ENCODE measurements at places on chromosomes 3 and 15.

DNA sequence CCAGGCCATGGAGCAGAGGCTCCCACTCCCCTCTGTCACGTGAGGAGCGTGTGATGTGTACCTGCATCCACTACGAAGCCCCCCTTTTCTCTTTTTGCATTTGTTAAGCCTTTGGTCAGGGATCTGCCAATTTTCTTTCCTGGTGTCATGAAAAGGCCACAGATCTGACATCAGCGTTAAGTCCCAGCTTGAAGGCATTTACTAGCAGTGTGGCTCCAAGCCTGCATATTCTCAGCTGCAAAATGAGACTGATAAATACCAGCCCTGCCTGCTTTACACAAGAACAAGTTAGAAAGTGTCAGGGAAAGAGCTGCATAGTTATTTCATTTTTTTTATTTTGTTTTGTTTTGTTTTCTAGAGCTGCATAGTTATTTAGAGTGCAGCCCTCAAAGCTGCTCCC, 2.3 kb upstream of the ANKRD63 start:
- DNase-seq: no peak

GRCh38 chr3:32873531-32874130, 55.8 kb downstream of the TRIM71 start:
- no peak for DNase-seq

DNA sequence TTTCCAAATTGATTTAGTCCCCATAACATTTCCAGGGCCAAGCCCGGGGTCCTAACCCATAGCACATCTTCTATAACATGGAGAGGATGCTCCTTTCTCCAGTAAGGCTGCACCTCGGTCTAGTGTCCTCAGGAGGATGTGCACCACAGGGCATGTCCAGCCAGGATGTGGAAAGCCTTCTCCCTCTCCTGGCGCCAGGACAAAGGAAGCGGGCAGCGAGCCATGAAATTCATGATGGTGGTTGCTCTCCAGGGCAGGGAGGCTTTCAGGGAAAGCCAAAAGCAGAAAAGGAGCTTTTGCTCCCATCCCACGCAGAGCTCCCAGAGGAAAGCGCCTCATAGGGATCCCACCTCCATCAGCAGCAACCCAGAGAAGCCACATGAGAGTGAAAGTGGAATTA, 220.0 kb downstream of the ADAMTSL3 start:
- no peak for DNase-seq

DNA sequence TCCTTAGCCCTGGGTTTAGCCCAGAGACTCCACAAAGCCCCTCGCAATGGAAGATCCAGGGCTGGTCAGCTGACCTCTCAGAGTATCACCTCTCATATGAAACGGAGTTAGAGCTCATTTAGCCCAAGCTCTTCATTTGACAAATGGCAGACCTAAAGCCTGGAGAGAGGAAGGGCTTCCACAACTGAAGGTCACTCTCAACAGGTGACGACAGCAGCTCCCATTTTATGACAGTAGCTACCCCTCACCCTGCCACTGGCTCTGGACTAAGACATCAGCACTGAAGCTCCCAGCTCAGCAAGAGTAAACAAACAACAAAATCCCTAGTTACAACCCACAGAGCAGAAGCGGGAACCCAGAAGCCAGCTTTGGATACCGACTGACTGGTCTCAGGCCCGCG, 33.7 kb downstream of the TLE3 start:
- DNase-seq: no peak

- no peak for DNase-seq
These were observed 770.7 kb upstream of the ALCAM start for GRCh38 chr3:104596054-104596453.

DNA sequence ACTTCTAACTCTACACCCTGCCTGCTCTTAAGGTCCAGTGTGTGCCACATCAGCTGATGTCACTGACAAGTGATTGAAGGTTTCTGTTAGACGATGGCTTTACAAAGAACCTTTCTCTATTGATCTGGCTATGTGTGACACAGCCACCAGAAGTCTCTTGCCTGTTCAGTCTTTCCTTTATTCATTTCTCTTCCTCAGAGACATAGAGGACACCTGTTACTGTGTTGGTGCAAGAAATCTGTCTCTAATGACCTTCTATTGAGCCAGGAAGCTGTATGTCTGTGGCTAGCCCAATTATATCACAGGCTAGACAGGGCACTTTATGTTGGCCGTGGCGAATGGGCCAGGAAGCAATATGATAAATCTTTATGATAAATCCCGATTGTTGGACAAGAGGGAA, 173.3 kb upstream of the GAP43 start:
- DNase-seq: no peak

DNA sequence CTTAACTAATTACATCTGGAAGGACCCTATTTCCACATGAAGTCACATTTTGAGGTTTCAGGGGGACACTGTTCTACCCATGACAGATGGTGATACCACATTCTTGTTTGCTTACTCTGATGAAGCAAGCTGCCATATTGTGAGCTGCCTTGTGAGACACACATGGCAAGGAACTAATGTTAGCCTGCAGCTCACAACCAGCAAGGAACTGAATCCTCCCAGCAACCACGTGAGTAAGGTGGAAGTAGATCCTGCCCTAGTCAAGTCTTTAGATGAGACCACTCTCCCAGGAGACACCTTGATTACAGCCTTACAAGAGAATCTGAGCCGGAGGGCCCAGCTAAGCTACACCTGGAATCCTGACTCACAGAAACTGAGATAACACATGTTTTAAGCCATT, 160.1 kb downstream of the PDE8A start:
- DNase-seq: no peak

DNA sequence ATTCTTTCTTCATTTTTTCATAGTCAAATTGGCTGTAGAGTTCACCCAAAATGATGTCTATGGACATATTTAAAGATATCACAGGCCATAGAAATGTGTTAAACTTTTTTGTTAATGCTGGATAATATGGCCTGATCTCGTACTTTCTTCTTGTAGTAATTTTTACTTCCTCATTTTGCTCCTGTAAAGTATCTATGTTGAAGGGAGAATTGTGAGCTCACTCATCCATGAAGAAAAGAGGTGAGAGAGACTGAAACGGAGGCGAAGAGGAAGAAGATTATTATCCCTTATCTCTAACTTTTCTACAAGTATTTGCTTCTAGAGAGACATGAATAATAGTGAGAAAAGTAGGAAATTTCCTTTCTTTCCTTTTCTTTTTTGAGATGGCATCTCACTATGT, 613.8 kb upstream of the TBL1XR1 start:
- no peak for DNase-seq

DNA sequence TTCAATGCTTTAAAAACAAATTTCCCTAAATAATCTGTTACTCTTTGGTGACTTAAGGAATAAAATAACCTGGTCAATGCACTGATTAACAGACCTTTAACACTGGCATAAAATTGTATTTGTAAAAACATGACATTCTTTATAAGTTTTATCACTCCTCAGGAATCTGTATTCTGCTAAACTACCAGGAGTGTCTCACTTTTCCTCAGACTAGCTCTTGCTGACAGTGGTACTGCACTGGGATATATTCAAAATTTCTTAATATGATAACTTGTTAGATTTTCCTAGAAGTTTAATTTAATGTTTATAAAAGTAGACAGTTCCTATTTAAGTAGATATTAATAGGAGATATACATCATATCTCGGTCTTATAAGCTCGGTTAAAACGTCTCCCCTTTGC, 363.4 kb upstream of the ARHGEF26 start:
- DNase-seq: no peak

GRCh38 chr3:146300768-146301167, 49.9 kb upstream of the PLSCR4 start:
- no peak for DNase-seq

- no peak for DNase-seq
These were observed 81.7 kb downstream of the WNT5A start for GRCh38 chr3:55405436-55405835.

GRCh38 chr3:41190509-41191284, 8.6 kb upstream of the CTNNB1 start:
- DNase-seq: no peak

DNA sequence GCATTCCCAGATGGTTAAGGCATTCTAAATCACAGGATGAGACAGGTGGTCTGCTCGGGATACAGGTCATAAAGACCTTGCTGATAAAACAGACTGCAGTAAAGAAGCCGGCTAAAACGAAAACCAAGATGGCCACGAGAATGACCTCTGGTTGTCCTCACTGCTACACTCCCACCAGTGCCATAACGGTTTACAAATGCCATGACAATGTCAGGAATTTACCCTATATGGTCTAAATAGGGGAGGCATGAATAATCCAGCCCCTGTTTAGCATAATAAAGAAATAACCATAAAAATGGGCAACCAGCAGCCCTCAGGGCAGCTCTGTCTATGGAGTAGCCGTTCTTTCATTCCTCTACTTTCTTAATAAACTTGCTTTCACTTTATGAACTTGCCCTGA, 151.1 kb downstream of the ZNF385D start:
- DNase-seq: no peak

DNA sequence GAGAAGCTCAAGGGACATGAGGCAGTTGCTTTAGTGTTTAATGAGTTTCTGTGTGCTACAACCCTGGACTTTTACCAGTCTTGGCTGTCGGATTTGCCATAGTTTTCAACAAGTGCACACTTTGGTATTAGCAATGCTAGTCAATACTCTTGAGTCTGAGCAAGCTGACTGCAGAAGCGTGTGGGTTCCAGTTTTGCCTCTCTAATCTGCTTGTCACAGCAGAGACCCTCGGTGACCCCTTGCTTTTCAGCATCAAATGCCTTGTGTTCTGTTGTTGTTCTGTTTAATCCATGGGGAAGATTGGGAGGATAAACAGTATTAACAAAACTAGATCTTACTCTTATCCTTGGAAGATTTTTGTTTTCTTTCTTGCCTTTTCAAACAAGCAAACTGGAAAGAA, 194.3 kb upstream of the CHRM5 start:
- no peak for DNase-seq

DNA sequence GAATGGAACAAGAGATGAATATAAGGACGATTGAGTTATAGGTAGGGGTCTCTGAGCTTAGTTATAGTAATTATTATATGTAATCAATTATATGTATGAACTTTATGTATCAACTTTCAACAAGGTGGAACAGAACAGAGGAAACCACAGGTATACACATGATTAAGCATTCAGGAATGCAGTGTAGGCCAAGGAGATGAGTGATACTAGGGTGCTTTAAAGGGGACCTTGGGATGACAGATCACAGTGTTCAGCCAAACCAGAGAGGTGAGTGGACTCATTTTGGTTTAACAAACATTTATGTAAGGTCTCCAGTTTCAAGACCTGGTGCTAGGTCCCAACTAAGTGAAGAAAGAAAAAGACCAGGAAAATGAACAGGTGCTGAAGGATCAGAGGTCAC, 895.5 kb downstream of the ROBO2 start:
- no peak for DNase-seq

GRCh38 chr3:141950572-141951493, 74.4 kb downstream of the ATP1B3 start:
- no peak for DNase-seq

- no peak for DNase-seq
These were observed 159.2 kb upstream of the SLC24A5 start for GRCh38 chr15:47961401-47962090.
